Dermis blood vessel endothelial cell (primary cell): ENCODE measurements at places on chromosomes 1 and 21.

DNA sequence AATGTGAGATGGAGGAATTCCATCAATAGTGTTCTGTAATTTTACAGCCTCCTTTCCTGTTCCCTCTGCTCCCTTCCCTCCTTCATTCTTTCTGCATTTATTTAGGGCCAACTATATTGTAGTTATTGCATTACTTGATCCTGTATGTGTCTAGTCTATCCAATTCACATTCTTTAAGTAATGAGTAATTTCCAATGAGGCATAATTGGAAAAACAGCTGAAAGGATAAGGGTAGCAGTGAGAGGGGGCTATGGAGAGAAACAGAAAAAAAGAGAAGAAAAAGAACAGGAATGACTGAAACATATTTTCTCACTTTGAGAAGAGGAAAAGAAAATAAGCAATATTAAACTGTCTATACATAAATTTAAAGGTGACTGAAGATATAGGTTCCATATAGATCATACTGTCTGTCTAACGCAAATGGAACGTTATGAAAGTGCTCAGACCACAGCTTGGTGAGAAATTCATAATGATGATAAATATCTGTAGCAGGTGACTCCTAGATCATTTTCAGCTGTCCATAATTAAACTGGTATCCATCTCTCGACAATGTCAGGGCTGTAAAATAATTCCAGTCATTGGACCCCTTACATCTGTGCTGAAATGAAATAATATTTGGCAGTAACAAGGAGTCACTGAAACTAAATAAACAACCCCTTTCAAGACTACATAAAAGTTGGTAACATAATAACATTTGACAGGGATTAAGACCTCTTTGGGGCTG, 61.8 kb downstream of the SPAG17 start:
- DNase-seq, result no peak

DNA sequence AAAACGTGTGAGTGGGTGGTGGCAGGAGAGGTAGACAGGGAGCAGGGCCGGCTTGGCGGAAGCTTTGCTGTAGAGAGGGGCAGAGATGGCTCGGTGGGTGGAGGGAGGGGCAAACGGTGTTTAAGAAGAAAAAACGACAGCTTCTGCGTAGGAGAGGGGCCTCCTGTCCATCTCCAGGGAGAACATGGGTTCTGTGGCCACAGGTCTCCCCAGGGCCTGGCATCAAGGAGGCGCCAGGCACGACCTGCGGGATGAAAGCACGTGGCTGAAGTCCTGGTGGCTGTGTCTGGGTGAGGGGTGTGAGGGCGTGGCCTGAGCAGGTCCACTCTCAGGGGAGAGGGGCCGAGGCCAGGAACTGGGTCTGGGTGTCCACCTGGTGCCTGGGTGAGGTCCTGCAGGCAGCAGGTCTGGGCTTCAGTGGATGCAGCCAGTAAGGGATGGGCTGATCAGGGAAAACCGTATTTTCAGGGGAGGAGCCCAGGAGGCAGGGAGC, 940 bp upstream of the PRKCZ start:
- no peak for DNase-seq

DNA sequence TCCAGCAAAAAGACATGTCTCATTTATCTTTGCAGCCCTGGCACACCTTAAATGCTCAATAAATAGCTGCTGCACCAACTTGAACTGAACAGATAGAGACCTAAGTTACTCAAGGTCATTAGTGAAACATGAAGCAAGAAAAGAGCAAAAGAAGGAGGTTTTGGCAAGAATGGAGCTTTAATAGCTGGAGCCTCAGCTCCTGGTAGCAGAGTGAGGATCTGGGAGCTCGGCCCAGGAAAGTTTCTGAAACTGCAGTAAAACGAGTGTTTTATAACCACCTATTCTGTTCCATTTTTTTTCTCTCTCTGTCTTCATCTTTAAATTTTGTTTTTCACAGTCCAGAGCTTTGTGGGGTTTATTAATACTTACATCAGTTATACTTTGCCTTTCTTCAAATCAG, 207.5 kb downstream of the SETD4 start:
- DNase-seq, result no peak

DNA sequence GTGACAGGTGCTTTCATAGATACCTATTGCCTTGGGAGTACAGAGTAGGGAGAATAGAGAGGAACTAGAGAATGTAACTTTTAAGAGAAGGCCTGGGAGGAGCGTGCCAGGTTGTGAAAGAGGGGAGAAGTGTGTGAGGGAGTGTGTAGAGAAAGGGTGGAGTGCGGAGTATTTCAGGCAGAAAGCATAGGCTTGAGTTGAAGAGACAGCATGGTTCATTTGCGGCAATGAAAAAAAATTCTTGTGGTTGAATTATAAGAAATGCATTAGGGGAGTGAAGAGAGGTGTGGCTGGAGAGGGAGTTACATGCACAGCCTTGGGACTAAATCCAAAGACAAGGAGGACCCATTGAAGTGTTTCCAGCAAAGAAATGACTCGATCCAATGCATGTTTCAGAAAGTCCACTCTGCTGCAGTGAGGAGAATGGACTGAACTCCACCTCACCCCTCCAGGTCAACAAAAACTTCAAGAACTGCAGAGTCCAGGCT, 81.7 kb upstream of the ADAM30 start:
- no peak for DNase-seq

DNA sequence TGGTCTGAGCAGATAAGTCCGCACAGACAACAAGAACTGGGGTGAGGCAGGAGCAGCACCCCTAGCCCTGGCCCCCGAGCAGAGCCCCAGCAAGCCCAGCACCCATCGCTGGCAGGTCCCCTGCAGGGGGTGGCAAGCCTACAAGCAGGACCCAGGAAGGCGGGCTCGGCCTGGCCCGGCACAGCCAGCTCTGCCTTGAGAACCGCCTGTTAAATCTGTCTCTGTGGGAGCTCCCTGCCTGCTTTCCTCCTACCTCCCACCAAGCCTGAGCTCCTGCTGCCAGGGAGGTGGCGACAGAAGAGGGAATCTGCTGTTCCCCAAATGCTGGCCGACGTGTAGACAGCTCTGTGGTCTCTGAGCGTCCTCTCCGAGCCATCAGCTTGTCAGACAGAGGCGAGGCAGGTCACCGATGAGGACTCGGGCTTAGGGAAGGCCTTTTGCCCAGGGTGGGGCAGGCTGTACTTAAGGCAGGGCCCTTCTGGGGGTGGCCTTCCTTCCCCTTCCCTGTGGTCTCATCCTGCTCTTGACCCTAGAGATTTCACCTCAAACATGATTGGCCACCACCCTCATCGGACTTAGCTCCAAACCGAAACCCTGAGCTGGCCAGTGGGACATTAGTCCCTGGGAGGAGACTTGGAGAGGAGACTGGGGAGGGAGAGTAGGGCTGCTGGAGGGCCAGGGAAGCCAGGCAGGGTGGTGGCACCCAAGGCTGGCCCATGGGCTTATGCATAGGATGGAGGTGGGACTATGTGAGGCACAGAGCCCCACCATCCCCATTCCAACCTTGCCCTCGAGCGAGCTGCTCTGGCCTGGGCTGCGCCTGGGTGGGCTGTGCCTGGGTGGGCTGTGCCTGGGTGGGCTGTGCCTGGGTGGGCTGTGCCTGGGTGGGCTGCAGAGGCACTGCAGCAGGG, 7.7 kb downstream of the SELENON start:
- DNase-seq, result no peak

DNA sequence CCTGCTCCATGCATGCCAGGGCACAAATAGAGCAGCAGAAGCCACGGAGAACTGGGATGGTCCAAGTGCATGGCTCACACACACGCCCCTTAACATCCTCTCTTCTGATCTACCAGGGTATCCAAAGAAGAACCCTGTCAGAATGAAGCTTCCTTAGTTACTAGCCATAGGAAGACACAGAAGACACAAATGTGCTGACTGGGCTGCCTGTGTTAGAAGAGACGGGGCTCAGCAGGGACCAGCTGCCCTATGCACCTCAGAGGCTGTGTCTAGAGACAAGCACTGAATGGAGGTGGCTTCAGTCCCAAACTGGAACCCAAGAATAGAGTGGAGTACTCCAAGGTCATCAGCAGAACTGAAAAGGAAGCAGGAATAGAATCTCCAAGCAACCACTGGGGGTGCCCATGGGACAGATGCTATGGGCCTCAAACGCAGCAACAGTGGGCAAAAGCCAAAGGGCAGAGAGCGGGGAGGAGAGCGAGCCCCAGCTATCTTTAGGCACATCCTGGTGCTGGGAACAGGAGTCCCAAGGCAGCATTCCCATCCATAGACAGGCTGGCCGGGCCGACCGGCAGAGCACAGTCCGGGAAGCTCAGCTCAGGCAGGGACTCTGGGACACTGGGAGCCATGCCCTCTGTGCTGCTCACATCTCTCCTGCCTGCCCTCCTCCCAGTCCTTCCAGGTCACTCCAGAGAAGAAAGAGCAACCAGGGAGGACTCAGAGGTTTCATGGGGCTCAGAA, 9.5 kb downstream of the SLC6A9 start:
- no peak for DNase-seq

DNA sequence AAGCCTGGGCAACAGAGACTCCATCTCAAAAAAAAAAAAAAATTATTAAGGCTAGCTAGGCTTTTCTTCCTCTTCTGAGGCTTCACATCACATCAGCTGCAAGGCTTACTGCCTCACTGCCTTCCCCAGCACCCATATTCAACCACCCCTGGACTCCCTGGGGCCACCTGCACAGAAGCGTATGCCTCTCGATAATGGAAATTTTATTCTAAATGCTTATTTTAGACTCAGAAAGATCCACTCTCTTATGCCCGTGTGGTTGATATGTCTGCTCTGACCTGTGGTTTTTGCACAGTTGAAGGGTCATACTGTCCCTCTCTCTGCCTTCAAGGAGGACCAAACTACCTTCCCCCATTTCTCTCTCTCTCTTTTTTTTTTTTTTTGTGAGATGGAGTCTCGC, 1.5 kb upstream of the FCRLA start:
- no peak for DNase-seq

GRCh38 chr1:192489047-192489446, 86.5 kb upstream of the RGS1 start:
- peak; percentile 22 for DNase-seq

DNA sequence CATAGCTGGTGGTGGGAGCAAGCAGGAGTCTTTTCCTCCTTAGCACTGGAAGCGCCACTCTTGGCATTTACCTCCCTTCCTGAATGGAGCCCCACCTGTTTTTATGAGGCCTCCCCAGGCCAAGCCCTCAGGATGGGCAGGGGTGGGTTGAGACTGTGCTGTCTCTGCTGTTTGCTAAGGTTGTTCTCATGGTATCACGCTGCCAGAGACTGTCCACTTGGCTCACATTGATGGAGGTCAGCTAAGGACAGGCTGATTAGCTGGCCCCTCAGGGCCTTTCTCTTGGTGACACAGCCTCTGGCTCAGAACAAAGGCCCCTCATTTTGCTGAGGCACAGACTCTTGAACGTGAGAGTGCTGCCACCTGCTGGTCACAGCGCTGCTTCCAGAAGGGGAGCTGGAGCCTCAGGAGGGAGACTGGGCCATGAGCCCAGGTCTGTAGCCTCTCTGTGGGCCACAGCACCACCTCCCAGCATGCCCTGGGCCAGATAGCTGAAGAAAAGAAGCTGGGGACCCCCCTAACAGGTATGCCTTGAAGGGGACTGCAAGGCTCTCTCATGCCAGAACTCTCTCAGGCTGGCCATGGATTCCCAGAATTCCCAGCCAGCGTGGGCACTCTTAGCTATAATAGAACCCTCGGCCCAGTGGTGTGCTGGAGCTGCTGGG, 85.6 kb downstream of the CD58 start:
- DNase-seq, result peak; percentile 94

DNA sequence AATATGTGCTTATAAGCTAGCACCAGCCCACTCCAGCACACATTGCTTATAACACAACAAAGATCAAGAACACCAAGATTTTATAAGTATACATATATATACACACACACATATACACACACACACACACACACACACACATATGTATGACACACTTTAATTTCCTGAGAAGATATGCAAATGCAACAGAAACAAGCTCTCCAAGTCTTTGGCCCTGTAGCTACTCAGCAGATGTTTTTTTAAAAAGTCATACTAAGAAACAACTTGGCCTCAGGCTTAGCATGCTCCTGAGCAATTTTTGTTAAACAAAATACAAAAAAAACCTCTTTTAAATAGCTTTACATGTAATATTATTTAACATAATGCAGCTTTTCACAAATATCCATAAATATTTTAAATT, 11.1 kb downstream of the TNFSF18 start:
- DNase-seq, result no peak

- DNase-seq, result peak; percentile 98
These were observed 9.5 kb upstream of the PADI3 start for GRCh38 chr1:17239420-17239819.

DNA sequence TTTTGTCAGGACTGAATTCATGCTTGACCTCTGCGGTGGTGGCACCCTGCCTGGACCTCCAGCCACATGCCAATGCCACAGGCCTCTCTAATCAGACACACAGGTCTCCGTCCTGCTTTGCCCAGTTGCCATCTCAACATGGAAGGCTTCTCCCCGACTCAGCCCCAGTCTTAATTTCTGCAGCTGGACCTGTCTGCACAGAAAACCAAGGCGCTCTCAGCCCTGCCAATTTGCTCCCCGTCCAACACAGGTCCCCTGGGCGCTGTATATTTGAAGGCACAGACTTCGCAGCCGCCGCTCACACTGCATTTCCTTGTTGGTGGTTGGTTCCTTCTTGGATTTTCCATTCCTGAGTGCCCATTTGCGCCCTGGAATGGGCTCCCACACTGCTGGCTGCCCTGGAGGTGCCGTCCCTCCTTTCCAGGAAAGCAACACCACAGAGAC, 28.0 kb upstream of the PLEKHG5 start:
- no peak for DNase-seq

- no peak for DNase-seq
These were observed 94.3 kb downstream of the KCNJ6 start for GRCh38 chr21:37821786-37822450.

DNA sequence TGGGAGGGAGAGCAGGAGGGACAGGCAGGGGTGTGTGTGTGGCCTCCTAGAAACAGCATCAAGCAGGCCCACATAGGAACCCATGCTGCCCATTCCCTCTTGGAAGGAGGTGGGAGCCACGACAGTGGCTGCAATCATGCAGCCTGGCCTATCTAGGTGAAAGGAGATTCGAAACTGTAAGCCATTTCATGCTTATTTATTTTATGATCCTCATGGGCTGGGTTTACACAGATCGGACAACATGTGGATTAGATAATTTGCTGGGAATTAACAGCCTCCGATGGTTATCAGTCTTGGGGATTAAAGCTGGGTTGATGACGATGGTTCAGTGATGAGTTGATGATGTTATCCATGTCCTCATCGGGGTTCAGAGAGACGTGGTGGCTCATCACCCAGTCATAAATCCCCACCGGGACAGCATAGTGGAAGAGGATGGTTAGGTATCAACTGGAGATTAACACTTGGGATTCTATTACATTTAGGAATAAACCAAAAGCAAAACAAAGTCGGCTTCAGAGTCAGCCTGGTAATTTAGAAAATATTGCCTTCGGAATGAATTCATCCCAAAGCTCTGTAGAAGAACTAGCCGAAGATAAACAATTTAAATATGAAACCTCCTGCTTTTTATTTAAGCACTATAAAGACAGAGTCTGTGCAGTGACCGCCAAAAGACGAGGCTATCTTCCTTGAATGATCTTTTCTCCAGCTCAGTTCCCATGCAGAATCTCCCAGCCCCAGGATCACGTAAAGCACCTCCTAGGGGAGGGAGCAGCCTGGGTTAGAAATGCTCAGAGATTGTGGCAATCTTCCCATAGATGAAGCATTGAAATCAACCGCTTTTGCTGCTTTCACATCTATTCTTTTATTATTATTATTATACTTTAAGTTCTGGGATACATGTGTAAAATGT, 252.8 kb downstream of the FOXD2 start:
- no peak for DNase-seq

- DNase-seq, result no peak
These were observed 85.4 kb upstream of the TMEM51 start for GRCh38 chr1:15068152-15068551.
